ENCODE measurements at places on chromosomes 5 and 9.

DNA sequence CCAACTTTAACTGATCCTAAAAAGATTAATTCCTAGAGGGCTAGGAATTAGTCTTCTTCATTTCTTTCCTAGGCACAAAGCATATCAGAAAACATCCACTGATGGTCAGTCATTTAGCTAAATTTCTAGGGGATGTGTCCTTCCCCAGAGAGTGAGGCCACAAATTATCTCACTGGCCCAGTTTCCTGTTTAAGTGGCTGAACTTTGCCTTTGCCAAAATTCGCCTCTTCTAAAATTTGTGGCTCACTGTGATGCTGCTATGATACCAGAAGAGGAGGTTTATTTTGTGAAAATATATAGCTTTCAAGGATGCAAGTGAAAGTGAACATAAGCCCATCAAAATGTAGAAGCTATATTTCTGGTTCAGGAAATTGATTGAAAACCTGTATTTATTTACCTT is 98.1 kb upstream of the FER start:
- DNase-seq: no peak

DNA sequence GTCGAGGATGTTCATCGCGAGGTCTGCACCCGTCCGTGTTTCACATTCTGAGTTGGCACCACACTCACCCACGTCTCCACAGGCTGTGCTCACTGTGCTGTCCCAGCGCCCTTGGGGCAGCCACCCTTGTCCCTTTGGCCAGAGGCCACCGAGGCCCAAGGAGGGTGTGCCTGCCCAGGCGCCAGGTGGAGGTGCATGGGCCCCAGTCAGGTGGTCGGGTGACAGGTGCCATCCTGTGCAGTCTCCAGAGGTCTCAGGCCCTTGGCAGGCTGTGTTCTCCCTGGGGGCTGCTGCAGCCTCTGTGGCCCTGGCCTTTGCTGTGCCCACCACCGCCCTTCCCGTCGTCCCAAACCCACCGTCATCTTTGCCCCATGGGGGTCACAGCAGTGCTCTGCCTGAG is 12.4 kb downstream of the MAN1B1 start:
- DNase-seq: no peak

DNA sequence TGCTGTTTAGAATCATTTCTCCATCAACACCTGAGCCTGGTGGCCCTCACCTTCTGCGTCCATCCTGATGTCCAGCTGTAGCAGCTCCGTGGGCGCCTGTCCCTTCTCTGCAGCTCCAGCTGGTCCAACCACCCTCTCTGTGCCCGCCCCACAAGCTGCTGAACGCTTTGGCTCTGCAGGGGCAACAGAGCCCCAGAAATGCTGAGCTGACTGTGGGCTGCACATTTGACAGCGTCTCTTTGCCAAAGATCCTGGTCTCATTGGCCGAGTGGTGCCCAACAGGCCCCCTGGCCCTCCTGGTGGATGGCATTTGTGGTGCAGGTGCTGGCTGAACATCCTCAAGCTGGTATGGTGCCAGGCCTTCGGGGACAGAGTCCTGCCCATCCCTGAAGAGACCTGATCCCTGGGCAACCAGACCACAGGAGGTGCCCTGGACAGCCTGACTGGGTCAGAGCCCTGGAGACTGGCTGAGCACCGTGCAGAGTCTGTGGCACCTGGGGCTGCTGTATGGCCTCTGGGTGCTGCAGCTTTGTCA is 25.3 kb upstream of the CEP72 start:
- no peak for DNase-seq

DNA sequence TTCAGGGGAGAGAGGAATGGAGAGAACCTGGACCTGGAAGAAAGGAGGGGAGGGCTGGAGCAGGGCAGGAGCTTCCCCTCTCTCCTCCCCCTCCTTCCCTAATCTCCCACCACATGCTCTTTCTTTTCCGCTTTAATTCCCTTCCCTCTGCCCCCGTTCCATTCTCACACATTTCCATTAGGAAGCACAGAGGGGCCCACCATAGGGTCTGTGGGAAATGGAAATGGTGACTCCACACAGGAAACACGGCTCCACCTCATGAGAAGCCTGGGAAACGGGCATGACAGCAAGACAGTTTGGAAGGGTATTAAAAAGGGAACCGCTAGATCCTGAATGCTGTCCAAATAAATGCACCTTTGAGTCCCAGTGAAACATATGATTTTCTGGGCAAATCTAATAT is 64.9 kb upstream of the ENTREP1 start:
- DNase-seq: no peak

DNA sequence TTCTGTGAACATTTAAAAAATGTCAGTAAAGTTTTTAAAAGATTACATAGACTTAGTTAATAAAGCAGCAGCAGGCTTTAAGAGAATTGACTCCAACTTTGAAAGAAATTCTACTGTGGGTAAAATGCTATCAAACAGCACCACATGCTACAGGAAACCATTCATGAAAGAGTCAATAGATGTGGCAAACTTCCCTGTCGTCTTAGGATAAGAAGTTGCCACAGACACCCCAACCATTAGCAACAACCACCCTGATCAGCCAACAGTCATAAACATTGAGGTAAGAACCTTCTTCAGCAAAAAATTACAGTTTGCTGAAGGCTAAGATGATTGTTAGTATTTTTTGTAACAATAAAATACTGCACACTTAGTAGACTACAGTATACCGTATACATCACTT is 278.2 kb downstream of the CSNK1G3 start:
- DNase-seq: no peak

GRCh38 chr9:127913682-127914081 is 3.2 kb downstream of the ST6GALNAC4 start:
- no peak for DNase-seq

- no peak for DNase-seq
These were observed 99.6 kb downstream of the ASTN2 start for GRCh38 chr9:117315236-117315635.

DNA sequence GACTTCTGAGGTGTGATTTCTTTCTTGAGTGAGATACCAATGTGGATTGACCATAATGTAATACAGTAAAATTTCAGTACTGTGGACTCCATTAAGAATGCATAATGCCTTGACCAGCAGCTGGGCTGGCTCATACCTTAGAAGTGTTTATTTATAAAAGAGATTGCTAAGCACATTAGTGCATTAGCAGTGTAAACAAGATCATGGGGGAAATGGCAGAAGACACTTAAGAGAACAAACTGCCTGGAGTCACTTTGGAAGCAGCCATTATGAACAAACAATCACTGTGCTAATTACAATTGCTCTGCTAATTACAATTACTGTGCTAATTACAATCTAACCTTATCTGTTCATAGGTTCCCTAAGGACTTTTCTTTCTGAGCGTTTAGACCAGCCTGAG is 104.2 kb downstream of the TRIM32 start:
- DNase-seq: no peak

DNA sequence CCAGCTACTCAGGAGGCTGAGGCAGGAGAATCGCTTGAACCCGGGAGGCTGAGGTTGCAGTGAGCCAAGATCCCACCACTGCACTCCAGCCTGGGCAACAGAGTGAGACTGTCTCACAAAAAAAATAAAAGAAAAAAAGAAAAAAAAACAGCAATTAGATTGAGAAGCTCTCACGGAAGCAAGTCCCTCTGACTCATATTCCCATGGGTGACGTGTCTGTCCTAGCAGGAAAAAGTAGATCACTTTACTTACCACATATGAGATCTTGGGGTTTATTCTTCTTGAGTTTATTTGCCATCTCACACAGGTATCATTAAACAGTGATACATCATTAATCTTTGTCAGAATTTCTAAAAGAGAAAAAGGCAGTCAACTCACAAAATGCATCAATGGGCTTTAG is 62.6 kb downstream of the SUSD1 start:
- DNase-seq: peak; percentile 89

- DNase-seq: no peak
These were observed 1.3 kb upstream of the ACTL7A start for GRCh38 chr9:108860764-108861163.
